Renal cortex interstitium (tissue), 15 donors: ENCODE measurements at places on chromosomes 1 and 21.

DNA sequence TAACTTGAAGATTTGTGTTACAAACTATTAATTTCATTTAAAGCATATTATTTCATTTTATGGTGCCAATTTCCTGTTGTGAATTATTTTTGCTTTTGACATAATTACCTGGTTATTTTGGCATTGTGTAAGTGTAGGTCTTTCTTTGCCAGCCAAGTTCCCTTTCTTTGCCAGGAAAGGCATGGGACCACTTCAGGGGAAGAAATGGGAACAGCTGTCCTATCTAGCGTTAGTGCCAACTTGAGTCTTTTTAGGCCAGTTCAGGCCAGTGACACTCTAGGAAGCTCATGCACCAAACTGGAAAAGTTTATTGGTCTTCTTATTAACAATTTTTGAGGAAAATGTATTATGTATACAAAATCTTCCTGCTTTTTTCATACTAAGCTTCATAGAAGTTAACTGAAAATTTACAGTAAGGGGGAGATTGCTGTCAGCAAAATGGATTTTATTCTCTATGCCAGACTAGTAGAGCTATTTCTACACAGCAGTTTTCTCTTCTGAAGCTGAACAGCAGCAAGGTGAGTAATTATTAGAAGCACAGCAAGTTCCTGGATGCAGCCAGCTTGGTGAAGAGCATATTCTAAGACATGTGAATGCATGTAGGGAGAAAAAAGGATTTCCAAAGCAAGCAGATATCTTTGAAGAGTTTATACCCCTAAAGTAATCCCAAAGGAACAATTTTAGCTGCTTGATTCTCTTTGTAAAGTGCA, 914.6 kb upstream of the ADGRL4 start:
- DNase-seq = no peak

DNA sequence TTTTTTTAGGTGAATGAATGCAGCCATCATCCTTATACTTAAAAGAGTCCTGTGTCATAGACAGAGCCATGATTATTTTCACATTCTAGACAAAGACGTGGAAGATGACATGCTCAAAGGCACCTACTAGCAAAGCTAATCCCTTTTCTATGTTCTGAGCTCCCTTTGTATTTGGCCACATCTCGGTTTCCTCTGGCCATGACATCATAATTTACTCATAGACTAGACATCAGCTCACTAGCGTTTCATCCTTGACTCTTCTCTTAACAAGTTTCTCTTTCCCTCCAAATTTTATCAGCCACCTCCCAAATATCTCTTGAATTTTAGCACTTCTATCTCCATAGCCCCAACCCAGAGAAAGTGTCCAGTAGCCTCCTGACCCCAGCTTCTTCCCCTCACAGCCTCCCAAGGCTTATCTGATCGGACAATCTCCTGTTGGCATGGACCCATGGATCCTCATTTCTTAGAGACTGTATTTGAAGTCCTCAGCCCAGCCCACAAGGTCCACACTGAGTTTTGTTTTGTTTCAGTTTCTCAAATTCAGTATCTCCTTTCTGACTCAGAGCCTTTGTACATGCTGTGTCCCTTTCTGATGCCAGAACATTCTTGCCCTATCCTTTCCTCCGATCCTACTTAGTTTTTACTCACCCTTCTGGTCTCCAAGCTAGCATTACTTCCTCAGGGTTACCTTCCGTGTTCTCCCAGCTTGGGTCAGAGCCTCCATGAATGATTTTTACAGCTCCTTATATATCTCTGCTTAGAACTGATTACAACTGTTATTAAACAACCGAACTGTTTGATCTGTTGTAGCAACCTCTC, 33.0 kb upstream of the EPS8L3 start:
- DNase-seq = no peak

GRCh38 chr1:112988367-112988766, 32.4 kb upstream of the SLC16A1 start:
- DNase-seq = no peak

- DNase-seq = no peak
Observed at GRCh38 chr1:85411567-85412305, 53.2 kb downstream of the DDAH1 start.

DNA sequence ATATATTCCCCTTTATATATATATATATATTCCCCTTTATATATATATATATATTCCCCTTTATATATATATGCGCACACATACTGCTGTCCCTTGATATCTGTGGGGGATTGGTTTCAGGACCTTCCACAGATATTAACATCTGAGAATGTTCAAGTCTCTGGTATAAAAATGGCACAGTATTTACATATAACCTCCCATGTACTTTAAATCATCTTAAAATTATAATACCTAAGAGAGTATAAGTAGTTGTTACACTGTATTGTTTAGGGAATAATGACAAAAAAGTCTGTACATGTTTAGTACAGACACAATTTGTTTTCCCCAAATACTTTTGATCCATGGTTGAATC, 45.8 kb downstream of the NR5A2 start:
- DNase-seq = no peak

DNA sequence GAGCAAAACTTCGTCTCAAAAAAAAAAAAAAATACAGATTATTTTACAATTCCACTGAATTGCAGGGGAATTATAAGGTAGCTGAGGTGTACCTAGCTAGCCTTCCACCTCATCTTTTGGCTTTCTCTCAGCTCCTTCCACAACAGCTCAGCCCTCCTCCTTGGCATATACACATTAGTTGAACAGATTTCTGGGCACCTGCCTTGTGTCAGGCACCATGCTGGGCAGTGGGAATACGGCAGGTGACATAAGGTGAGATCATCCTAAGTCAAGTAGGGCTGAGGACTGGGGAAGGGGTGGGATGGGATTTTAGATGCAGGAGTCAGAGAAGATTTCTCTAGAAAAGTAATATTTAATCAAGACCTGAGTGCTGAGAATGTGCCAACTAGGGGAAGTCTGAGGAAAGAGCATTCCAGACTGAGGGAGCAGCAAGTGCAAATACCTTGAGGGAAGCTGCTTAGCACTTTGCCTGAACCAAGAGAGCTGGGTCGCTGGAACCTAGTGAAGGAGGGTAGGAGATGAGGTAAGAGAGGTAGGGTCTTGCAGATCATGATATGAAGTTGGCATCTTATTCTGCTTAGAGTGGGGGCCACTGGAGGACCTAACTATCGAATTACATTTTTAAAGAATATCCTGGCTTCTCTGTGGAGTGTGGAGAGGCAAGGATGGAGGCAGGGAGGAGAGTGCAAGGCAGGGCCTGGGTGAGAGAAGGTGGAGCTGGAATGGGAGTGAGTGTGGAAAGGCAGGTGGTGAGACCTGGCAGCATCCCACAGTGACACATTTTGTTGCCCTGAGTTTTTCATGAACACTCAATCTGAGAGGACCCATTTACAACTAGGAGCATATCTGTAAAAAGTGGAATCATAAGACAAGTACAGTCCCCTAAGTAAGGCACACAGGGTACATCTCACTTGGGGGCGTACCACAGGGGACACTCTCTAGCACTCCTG, 28.2 kb downstream of the LAMC2 start:
- DNase-seq = no peak

GRCh38 chr1:28934676-28935075, 20.3 kb downstream of the EPB41 start:
- DNase-seq = no peak

GRCh38 chr1:180953291-180954004, 40.8 kb downstream of the KIAA1614 start:
- DNase-seq = no peak

DNA sequence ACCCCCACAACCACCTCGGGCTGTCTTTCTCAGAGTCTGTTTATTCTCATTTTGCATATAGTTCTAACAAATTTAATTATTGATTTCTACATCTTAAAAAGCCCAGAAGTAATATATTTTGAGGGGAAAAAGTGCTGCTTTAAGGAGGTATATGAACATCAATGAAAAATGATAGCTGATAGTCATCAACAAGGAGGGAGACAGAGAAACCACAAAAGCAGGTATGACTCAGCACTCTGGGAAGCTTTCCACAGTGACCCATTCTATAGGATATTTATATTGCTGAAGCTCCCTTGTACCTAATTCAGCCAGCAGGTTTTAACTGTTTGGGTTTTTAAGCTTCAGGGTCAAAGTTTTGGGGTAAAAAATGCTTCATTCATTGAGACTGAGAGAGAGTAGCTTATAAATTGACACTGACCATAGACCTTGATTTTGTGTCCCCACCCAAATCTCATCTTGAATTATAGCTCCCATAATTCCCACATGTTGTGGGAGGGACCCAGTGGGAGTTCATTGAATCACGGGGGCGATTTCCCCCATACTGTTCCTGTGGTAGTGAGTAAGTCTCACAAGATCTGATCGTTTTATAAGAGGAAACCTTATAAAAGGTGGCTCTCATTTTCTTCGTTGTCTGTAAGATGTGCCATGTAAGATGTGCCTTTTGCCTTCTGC, 27.4 kb downstream of the VANGL1 start:
- DNase-seq = no peak

DNA sequence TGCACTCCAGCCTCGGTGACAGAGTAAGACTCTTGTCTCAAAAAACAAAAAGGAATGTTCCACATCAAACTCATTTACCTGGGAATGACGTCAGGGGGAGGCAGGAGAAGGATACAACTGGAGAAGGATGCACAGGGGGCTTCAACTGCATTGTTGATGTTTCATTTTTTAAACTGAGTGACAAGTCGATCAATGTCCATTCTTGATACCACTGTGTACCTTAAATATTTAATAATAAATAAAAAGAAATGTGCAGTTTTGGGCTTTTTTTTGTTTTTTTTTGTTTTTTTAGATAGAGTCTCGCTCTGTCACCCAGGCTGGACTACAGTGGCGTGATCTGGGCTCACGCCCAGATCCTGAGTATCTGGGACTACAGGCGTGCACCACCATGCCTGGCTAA, 35.8 kb downstream of the PLEKHO1 start:
- no peak for DNase-seq

DNA sequence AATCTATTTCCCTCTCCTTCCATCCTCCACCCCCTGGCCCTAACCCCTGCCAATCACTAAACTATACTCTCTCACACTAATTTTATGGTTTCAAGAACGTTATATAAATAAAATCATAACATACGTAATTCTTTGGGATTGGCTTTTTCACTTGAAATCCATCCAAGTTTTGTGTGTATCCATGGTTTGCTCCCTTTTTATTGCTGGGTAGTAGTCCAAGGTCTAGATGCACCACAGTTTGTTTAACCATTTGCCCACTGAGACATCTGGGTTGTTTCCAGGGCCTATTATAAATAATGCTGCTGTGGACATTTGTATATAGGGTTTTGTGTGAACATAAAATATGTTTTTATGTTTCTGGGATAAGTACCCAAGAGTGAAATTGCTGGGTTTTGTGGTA, 61.4 kb downstream of the TEX35 start:
- no peak for DNase-seq
